ENCODE measurements at places on chromosomes 7 and 10.

GRCh38 chr7:99112097-99112496, 31.8 kb downstream of the SMURF1 start:
- DNase-seq = no peak

DNA sequence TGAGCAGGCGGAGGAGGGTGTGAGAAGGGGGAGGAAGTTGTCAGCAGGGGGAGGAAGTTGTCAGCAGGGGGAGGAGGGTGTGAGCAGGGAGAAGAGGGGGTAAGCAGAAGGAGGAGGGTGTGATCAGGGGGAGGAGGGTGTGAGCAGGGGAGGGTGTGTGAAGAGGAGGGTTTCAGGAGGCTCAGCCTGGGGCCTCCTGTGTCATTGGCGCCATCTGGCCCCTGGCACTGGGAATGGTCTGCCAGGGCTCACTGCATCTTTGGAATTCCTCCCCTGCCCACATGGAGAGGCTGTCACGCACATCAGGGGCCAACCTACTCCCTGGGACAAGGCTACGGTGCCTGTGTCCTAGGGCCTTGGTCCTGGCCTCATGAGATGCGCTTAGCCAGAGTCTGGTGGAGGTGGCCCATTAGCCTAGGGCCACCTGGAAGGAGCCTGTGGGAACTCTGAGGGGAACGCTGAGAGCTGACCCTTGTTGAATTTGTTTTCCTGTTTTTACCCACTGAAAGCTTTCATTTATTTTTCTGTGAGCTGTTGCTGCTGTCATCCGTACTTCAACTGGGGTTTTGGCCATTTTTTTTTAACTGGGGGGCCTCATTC, 18.0 kb downstream of the CAMK2B start:
- DNase-seq = no peak

GRCh38 chr7:15464667-15465121, 97.1 kb downstream of the AGMO start:
- no peak for DNase-seq

DNA sequence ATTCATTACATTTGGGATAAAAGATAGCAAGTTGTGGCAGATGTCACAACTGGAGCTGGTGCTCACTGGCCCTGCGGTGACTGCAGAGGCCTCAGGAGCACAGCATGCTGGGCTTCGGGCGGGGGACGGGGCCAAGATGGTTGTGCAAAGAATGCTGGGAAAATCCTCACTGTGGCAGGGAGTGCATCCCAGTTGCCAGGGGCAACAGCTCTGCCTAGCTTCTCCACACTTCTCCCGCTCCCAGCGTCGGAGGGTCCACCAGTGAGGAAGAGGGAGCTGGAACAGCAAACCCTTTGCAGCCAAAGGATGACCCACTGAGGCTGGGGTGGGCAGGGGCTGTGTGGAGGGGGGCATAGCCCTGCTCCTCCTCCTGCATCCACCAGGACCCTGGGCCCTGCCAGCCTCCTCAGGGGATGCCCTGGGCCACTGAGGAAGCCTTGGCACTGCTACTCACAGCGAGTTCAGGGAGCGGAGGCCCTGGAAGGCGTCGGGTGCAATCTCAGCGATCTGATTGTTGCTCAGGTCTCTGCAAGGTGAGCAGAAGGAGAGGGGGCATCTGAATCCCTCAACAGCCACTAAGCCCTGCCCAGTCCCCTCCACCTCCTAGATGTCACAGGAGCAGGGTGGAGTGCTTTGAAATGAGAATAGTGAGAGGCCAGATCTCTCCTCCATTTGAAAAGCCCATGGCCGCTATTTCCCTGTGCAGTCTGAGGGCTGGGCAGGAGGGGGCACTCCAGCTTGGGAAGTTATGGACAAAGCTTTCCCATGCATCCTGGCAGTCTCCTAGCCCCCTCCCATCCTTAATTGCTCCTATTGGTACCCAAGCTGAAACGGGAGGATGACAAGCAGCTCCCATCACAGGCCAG, 126.5 kb downstream of the SLIT1 start:
- DNase-seq = no peak

- no peak for DNase-seq
Observed at GRCh38 chr10:50823789-50824188, 61.6 kb downstream of the A1CF start.

DNA sequence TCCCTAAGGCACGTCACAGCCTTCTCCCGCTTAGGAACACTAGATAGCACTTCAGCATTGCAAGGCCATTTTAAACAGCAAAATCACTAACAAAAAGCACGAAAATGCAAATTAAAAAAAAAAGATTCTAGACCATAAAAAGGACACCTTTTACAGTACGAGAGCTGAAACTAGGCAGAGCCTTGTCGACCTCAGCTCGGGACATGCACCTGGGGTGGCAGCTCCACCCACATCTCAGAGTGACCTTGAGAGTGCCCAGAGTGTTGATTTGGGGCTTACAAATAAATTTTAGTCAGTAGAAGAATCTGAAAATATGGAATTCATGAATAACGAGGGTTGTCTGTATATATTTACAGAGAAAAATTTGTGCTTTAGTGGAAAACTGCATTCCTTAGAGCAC, 1.1 kb downstream of the MRPS24 start:
- DNase-seq = no peak

GRCh38 chr10:1731592-1731991, 5.7 kb downstream of the ADARB2 start:
- DNase-seq = no peak

GRCh38 chr10:75014516-75015230, 96.8 kb upstream of the SAMD8 start:
- no peak for DNase-seq

Data from hepatocyte (in vitro differentiated cells).